ENCODE measurements at places on chromosomes 6 and 20.

DNA sequence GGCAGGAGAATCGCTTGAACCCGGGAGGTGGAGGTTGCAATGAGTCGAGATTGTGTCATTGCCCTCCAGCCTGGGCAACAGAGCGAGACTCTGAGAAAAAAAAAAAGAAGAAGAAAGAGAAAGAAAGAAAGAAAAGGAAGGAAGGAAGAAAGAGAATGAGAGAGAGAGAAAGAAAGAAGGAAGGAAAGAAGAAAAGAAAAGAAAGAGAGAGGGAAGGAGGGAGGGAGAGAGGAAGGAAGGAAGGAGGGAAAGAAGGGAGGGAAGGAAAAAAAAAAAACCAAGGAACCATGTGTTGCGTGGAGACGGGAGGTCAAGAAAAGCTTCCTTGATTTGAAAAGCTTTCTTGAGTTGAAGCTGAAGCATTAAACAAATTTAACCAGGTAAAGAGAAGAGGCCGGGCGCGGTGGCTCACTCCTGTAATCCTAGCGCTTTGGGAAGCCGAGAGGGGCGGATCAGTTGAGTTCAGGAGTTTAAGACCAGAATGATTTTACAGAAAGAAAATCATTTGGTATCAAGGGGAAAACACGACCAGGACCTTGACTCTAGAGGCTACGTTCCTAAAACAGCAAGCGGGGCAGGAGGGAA lies 90.5 kb upstream of the PRSS16 start:
- no peaks in the 10 kb centered on the region for H3K36me3 ChIP-seq
- no peak for DNase-seq
- peak overlapping the region; percentile 77 for H3K27ac ChIP-seq

DNA sequence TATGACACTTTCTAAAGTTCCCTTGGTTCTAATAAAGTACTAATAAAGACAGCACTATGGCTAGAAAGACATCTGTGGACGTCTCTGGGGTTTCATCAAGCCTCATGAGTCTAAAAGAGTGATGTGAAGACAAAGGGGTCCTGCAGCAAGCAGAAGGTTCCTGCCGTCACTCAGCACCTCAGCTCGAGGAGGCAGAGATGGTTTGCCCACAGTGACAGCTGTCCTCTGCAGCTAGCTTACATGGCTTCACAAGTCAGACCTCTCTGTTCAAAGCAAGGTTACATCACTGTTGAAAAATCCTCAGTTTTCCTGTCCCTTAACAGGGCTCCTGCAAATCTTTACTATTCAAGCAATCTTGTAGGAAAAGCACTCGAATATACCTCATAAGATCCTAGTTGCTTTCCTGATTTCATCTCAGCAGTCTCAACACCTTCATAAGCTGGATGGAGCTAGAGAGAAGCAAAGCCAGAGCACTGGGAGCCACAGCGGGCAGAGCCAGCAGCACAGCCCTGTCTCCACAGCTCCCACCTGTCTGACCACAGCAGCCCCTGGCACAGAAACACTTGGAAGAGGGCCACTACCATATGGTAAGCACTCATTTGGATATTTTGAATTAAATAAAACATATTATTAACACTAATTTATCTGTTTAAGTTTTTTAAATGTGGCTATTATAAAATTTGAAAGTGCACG lies 202.3 kb downstream of the GMDS start:
- H3K27ac ChIP-seq, result no peak overlapping the region
- H3K4me1 ChIP-seq, result peaks cover 13% of the 10 kb centered on the region
- no peak for DNase-seq
- no peaks in the 10 kb centered on the region for H3K27me3 ChIP-seq
- peaks cover 4% of the 10 kb centered on the region for H3K36me3 ChIP-seq
- no peak overlapping the region for H3K4me3 ChIP-seq

- no peaks in the 10 kb centered on the region for H3K36me3 ChIP-seq
- H3K4me1 ChIP-seq, result no peaks in the 10 kb centered on the region
- no peak overlapping the region for H3K27ac ChIP-seq
- no peak overlapping the region for H3K4me3 ChIP-seq
Measured at GRCh38 chr6:123055256-123055655, 59.2 kb downstream of the CLVS2 start.

DNA sequence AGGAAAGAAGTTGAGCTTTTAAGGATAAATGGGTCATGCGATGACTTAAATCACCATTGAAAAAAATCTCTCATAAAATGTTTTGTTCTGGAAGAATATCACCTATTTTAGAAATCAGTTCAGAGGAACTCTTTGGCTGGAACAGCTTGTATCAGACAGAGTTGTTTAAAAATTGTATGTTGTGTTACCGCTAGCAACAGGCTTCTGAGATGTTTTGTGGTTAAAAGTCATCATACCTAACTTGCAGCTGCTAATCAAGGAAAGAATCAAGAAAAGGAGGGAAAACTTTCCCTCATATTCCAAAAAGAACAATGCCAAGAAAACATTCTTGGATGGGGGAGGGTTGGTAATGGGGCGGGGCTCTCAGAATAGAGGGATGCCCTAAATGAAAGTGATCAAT lies 220.7 kb upstream of the CITED2 start:
- no peak overlapping the region for H3K27ac ChIP-seq
- H3K36me3 ChIP-seq, result no peaks in the 10 kb centered on the region
- H3K4me3 ChIP-seq, result no peak overlapping the region
- H3K4me1 ChIP-seq, result peaks cover 2% of the 10 kb centered on the region
- peaks cover 16% of the 10 kb centered on the region for H3K27me3 ChIP-seq

DNA sequence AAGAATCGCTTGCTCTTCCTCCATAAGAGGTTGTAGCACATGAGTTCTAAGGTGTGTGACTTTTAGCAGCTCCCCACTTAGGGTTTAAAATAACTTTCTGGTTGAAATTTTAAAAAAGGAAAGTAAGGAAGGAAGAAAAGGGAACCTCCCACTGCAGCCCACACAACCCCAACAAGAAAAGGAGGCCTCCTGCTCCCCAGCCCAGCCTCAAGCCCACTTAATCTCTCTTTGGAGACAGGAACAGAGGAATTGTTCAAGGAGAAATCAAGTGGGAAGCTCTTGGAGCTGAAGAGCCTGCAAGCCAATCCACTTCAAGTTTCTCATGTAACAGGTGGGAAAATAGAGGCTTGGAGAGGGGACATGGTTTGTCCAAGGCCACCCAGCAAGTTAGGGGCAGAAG lies 39.1 kb upstream of the PREX1 start:
- no peaks in the 10 kb centered on the region for H3K27me3 ChIP-seq
- peaks cover 3% of the 10 kb centered on the region for H3K4me1 ChIP-seq
- no peak for DNase-seq
- H3K36me3 ChIP-seq, result no peaks in the 10 kb centered on the region
- no peak overlapping the region for H3K4me3 ChIP-seq
- H3K27ac ChIP-seq, result no peak overlapping the region

GRCh38 chr20:34109442-34109841 lies 2.6 kb downstream of the EIF2S2 start:
- peaks cover 60% of the 10 kb centered on the region for H3K36me3 ChIP-seq
- H3K27me3 ChIP-seq, result no peaks in the 10 kb centered on the region
- peak overlapping the region; percentile 98 for H3K4me3 ChIP-seq
- H3K4me1 ChIP-seq, result peaks cover 58% of the 10 kb centered on the region
- peak overlapping the region; percentile 84 for H3K27ac ChIP-seq

DNA sequence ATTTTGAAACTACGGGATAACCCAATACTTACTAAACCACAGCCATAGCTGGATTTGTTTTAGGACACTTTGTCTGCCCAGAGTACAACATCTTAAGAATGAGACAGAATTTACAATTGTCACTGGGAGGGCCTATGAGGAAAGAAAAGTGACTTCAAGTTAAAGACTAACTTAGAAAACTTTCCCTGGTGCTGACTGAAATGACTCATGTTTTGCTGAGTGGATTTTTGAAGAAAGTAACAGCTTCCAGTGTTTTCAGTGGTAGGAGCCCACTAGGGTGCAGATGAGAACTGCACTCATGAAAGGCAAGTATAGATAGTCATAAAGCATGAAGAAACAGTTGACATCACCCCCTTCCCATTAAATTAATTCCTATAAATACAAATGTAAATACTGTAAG lies 988.2 kb upstream of the MAP3K7 start:
- H3K27me3 ChIP-seq, result no peaks in the 10 kb centered on the region
- H3K4me3 ChIP-seq, result no peak overlapping the region
- H3K4me1 ChIP-seq, result no peaks in the 10 kb centered on the region
- DNase-seq, result no peak

GRCh38 chr6:118641042-118641441 lies 10.3 kb downstream of the CEP85L start:
- no peak overlapping the region for H3K4me3 ChIP-seq
- no peak for DNase-seq
- H3K27me3 ChIP-seq, result no peaks in the 10 kb centered on the region
- H3K27ac ChIP-seq, result peak overlapping the region; percentile 6
- H3K4me1 ChIP-seq, result peaks cover 68% of the 10 kb centered on the region

DNA sequence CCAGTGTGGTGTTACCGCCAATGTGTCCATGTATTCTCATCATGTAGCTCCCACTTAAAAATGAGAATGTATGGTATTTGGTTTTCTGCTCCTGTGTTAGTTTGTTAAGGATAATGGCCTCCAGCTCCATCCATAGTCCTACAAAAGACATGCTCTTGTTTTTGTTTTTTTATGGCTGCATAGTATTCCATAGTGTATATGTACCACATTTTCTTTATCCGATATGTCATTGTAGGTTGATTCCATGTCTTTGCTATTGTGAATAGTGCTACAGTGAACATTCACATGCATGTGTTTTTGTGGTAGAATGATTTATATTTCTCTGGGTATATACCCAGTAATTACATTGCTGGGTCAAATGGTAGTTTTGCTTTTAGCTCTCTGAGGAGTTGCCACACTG lies 207.2 kb downstream of the CDKAL1 start:
- H3K4me1 ChIP-seq, result peaks cover 10% of the 10 kb centered on the region
- H3K36me3 ChIP-seq, result peaks cover 30% of the 10 kb centered on the region
- no peak overlapping the region for H3K4me3 ChIP-seq
- DNase-seq, result no peak

GRCh38 chr6:43105538-43106222 lies 29.6 kb downstream of the PTK7 start:
- H3K4me1 ChIP-seq, result peaks cover 2% of the 10 kb centered on the region
- no peaks in the 10 kb centered on the region for H3K27me3 ChIP-seq
- H3K36me3 ChIP-seq, result no peaks in the 10 kb centered on the region
- DNase-seq, result no peak

- no peaks in the 10 kb centered on the region for H3K27me3 ChIP-seq
- H3K4me1 ChIP-seq, result no peaks in the 10 kb centered on the region
- no peak overlapping the region for H3K4me3 ChIP-seq
- H3K27ac ChIP-seq, result no peak overlapping the region
Measured at GRCh38 chr20:11379257-11380011, 538.3 kb upstream of the BTBD3 start.

DNA sequence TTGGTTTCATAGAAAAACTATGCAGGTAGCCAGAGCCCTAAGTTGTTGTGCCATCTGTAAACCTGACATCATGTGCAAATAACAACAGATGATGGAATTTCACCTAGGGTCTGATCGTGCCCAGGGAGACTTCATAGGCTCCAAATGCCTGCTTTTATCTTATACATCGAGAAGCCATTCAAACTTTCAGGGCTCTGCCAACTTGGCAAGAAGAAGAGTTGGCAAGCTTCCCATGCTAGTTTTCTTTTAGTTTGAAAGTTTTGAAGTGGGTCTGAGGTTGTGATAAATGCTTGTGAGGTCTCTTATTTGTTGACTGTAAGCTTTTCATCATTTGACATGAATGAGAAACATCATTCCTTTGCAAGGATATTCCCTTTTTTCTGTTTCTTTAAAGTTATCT lies 175.4 kb upstream of the FLRT3 start:
- no peak overlapping the region for H3K27ac ChIP-seq
- H3K27me3 ChIP-seq, result no peaks in the 10 kb centered on the region
- no peaks in the 10 kb centered on the region for H3K36me3 ChIP-seq

- H3K4me1 ChIP-seq, result peaks cover 65% of the 10 kb centered on the region
- H3K27ac ChIP-seq, result peak overlapping the region; percentile 94
- peak overlapping the region; percentile 80 for H3K4me3 ChIP-seq
- H3K36me3 ChIP-seq, result peaks cover 22% of the 10 kb centered on the region
- no peaks in the 10 kb centered on the region for H3K27me3 ChIP-seq
Measured at GRCh38 chr6:4776493-4777393, 539 bp downstream of the CDYL start.

DNA sequence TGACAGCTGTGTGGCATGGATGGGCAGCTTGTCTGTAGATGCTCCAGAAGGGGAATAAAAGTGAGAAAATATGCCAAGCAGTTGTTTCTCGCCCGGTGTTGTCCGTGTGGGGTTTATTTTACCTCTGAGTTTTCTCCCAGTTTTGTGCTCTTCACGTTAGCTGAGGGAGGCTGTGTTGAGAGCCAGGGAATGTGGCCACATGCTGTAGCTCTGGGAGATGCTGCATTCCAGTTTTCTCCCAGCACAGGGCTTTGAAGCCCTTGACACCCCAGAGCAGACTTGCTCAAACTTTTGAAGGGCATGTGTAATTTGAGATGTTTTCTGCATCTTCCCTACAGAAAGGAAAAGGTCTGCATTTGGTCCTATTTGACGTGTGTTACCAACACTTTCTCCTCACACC lies 67.7 kb downstream of the RREB1 start:
- no peak for DNase-seq
- peaks cover 27% of the 10 kb centered on the region for H3K36me3 ChIP-seq
- H3K4me1 ChIP-seq, result peaks cover 21% of the 10 kb centered on the region

DNA sequence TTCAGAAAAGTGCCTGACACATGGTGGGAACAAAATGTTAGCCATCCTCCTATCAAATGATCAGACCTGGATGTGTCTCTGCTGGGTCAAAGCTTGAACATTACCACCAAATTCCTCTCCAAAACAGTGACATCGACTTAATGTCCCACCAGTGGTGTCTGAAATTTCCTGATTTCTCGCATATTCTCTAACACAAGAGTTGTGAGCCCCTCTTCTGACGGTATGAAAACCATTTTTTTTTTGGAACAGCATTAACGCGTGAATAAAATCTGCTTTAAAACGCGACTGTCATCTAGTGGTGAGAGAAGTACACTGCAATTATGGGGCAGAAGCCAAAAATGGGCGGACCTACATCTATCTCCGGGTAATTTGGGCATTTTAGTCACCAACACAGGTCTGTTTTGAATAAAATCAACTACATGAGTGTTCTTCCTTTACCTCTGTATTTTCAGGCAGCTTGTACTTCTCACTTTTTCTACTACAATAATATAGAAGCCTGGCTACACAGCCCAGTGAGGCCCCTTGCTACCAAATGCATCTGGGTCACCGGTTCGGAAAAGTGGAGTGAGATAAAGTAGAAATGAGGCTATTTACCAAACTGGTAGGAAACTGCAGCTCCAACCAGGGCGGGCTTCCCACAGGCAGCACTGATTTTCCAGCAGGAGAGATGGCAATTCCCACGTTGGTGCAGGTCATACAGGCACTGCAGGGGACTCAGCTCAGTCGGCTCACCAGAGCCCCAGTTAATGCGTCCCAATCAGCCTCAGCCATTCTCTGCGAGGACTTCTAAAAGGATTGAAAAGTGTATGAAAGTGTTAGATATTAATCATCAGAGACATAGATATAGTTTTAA lies 27.4 kb downstream of the MGME1 start:
- peak; percentile 54 for DNase-seq
- H3K4me3 ChIP-seq, result no peak overlapping the region
- no peak overlapping the region for H3K27ac ChIP-seq
- H3K4me1 ChIP-seq, result peaks cover 27% of the 10 kb centered on the region
- no peaks in the 10 kb centered on the region for H3K36me3 ChIP-seq

DNA sequence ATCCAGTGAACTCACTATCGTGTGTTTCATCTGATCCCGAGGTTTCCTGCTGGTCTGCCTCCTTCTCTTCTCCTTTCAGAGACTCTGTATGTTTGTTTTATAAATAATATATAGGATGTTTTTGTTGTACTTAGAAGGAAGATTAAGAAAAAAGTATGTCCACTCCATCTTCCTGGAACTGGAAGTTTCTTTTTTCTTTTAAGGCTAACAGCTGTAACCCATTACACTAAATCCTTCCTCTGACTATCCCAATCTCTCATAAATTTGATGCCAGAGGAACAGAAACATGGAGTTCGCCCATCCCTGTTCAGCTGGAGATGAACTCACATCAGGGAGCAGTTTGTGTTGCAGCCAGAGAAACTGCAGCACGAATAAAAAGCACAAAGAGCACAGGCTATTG lies 20.7 kb downstream of the RIPK1 start:
- no peaks in the 10 kb centered on the region for H3K27me3 ChIP-seq
- no peak overlapping the region for H3K27ac ChIP-seq
- DNase-seq, result no peak
- peaks cover 5% of the 10 kb centered on the region for H3K4me1 ChIP-seq

Data from activated CD8-positive, alpha-beta T cell treated with anti-CD3 and anti-CD28 coated beads for 36 hours (primary cell).